Esophagus squamous epithelium (tissue), 5 donors: ENCODE measurements at places on chromosomes 5 and 9. TPM values are rescaled to one million over a fixed set of nuclear protein-coding genes. Genes with fewer than 3 reads are reported as not detected.
A peak's percentile ranks its signal among the peaks of the same experiment; 100 is the strongest.

GRCh38 chr5:120942596-120943350, 478.7 kb downstream of the PRR16 start:
- H3K27ac ChIP-seq = no peak overlapping the region
- DNase-seq = no peak
- H3K4me1 ChIP-seq = no peaks in the 10 kb centered on the region
- H3K27me3 ChIP-seq = no peaks in the 10 kb centered on the region
- no peak overlapping the region for H3K4me3 ChIP-seq

DNA sequence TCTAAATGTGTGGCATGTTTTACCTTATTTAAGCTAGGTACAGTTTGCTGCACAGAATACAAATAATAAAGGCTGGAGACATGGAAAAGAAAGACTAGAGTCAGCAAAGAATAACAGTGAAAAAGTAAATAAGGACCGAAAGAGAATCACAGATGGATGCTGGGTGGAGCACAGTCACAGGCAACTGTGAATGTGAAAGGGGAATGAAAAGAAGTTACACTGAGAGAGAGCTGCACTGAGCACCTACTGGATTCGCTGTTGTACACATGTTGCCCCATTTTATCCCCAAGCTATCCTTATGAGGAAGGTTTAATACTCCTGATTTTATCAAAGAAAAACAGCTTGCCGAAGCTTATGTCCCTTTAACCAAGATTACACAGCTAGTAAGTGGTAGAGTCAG, 165.4 kb upstream of the RGMB start:
- no peak overlapping the region for H3K4me3 ChIP-seq
- H3K4me1 ChIP-seq = no peaks in the 10 kb centered on the region
- no peaks in the 10 kb centered on the region for H3K27me3 ChIP-seq

DNA sequence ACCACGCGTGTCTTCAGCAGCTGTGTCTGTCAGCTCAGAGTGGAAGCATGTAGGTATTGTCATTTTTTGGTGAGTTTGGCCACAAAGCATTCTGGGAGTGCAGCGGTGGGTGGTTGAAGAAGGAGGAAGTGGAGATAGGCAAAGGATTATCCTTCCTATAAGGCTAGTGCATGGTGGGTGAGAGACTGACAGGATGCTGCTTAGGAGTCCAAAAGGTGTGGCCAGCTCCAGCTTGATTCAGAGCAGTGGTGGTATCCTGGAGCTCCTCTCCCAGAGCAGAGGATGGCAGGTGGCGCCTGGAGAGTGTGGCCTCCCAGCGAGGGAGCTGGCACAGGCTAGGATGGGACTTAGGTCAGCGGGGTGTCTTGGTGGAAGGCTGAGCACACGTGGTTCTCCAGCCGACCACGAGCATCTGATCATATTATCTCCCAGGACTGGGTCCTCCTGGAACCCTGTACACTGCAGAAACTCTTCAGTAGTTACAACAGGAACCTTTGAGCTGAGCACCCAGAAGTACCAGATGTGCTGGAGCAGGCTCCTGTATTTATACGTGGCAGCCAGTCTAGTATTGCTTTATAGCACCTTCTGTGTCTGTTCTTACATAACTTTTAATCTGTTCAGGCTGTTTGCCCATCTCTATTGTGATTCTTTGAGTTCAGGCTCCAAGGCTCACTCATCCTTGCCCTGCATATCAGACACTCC, 29.6 kb downstream of the MAML1 start:
- peaks cover 74% of the 10 kb centered on the region for H3K4me1 ChIP-seq
- H3K27me3 ChIP-seq = no peaks in the 10 kb centered on the region
- H3K4me3 ChIP-seq = no peak overlapping the region
- H3K36me3 ChIP-seq = peaks cover 11% of the 10 kb centered on the region
- H3K27ac ChIP-seq = peak overlapping the region; percentile 38

ARL14EPL gene
- not detected for total RNA-seq

- H3K36me3 ChIP-seq = no peaks in the 10 kb centered on the region
- DNase-seq = no peak
- H3K4me3 ChIP-seq = no peak overlapping the region
These were observed 81.8 kb downstream of the CNTLN start for GRCh38 chr9:17216646-17217045.

GRCh38 chr9:137435381-137435891, 5.7 kb downstream of the ENTPD8 start:
- H3K27me3 ChIP-seq = no peaks in the 10 kb centered on the region
- H3K36me3 ChIP-seq = no peaks in the 10 kb centered on the region
- DNase-seq = no peak
- H3K4me3 ChIP-seq = no peak overlapping the region
- H3K27ac ChIP-seq = no peak overlapping the region

GRCh38 chr5:13830536-13830935, 114.0 kb downstream of the DNAH5 start:
- no peaks in the 10 kb centered on the region for H3K27me3 ChIP-seq
- H3K36me3 ChIP-seq = no peaks in the 10 kb centered on the region
- H3K4me1 ChIP-seq = no peaks in the 10 kb centered on the region

GRCh38 chr9:126636983-126637798, 23.5 kb downstream of the LMX1B start:
- H3K4me3 ChIP-seq = no peak overlapping the region
- H3K27me3 ChIP-seq = peaks cover 26% of the 10 kb centered on the region
- no peaks in the 10 kb centered on the region for H3K36me3 ChIP-seq
- no peaks in the 10 kb centered on the region for H3K4me1 ChIP-seq
- H3K27ac ChIP-seq = no peak overlapping the region

DNA sequence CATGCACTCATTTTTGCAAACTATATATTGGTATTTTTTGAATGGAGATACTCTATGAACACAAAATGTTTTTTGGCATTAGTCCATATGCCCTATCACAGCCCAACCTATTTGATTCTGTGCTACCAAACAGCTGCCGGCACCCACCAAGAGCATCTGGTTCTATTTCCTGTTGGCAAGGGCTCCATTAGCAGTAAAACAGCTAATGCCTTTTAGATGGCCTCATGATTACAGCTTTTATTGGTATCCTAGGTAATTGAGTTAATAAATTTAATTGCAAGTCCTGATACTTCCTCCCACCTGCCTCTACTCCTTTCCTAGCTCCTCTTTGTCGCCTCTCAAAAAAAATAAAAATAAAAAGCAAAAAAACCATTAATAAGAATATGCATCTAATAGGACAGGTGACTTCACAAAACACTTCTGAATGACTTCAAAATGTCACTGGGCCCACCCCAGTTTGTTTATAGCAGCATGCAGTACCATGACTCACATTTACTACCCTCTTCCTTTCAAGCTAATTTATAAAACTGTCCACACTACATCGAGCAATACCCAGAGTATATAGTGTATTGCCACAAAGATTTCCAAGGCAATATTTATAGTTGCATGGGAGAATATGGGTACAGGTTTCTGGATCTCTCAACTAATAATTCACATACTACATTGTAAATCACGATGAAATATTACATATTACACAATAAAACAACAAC, 620.4 kb downstream of the SLCO4C1 start:
- H3K27me3 ChIP-seq = no peaks in the 10 kb centered on the region
- no peak overlapping the region for H3K4me3 ChIP-seq
- H3K27ac ChIP-seq = no peak overlapping the region
- DNase-seq = no peak
